CD4-positive, alpha-beta memory T cell (primary cell): ENCODE measurements at places on chromosomes 13 and 19.
A peak's percentile ranks its signal among the peaks of the same experiment; 100 is the strongest.

DNA sequence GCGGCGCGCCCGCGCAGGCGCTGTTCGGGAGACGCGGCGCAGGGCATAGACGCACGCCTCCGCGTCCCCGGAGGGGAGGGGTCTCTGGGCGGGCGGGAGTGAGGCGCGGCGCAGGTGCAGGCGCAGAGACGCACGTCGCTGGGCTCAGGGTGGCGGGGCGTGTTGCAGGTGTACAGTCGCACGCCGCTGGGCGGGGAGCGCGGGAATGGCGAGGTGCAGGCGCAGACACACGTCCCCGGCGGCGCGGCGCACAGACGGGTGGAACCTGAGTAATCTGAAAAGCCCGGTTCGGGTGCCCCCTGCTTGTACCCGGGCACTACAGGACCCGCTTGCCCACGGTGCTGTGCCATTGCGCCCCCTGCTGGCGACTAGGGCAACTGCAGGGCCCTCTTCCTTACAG, 44.7 kb downstream of the PLPP2 start:
- DNase-seq: no peak

DNA sequence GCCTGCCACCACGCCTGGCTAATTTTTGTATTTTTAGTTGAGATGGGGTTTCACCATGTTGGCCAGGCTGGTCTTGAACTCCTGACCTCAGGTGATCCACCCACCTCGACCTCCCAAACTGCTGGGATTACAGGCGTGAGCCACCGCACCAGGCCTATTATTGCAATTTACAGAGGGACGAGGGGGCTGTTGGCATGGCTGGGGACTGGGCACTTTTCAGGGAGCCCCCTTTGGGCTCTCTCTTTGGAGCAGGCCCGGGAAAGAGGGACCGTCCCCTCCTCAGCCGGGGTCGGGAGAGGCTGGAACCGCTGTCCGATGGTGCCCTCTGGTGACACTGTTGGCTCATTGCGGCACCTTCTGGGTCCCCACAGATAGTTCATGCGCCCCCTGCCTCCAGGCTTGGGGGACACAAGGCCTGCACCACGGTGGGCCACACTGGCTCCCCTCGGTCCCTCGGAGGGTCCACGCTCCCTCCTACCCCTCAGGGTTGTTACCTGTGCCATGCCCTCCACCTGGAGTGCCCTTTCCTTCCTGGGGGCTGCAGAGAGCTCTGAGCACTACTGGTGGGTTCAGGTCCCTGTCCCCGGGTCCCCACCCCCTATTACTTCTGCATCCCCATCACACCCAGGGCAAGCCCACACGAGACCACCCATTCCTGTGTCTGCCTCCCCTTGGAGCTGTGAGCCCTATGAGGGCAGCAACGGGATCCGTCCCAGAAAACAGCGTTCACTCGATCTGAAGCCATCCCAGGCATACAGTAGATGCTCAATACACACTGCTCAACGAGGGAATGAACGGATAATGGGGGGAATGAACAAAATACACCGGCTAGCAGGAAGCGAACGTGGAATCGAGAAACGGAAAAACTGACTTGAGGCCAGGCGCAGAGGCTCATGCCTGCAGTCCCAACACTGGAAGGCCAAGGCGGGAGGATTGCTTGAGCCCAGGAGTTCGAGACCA, 12.5 kb downstream of the FEM1A start:
- peak; percentile 55 for DNase-seq

DNA sequence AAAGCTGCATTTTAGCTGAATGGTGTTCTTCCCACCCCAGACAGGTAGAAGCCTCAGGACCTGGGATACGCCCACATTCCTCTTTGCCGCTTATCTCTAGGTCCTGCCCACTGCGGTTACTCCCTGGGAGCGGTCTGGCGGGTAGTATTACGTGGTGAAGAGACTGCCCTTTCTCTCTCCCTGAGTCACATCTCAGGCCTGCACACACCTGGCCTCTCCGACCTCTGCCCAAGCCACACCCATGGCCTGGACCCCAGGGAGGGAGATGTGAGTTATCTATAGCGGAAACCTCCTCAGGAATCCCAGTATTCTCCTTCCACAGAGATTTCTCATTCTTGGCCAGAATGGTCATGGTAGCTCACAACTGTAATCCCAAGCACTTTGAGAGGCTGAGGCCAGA, 17.3 kb downstream of the RHPN2 start:
- DNase-seq: no peak

DNA sequence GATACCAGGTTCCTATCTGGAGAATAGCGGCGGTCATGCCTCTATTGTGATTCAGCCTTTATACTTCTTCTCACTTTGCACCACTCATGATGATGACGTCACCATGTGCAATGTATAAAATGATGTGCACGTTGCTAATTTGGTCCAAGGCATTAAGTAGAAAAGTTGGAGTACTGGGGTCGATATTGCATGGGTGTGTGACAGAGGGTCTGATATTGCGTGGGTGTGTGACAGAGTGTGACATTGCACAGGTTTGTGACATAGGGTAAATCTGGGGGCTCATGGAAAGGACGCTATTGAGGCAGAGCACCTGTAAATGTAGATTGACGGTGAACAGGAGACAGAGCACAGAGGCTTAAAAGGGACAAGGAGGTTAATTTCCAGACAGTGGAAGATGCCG, 4.5 kb upstream of the VN1R4 start:
- DNase-seq: no peak

DNA sequence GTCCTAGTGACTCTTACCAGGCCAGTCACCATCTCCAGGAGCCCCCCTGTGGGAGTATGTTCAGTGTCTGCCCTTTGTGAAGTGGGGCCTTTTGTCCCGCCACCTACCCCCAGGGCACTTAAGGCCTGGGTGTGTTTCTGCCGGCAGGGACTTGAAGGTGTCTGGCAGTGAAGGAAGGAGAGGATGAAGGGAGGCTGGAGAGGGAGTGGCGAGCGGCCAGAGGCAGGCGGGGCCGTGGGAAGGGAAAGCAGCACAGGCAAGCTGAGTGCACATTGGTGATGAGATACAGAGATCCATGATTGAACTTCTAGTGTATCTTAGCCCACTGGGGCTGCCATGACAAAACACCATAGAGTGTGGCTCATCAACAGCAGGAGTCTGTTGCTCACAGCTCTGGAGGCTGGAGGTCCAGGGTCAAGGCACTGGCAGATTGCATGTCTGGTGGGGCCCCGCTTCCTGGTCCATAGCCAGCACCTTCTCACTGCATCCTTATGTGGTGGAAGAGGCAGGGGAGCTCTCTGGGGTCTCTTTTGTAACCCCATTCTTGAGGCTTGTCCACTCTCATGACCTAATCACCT, 17.5 kb downstream of the CUL4A start:
- DNase-seq: no peak

DNA sequence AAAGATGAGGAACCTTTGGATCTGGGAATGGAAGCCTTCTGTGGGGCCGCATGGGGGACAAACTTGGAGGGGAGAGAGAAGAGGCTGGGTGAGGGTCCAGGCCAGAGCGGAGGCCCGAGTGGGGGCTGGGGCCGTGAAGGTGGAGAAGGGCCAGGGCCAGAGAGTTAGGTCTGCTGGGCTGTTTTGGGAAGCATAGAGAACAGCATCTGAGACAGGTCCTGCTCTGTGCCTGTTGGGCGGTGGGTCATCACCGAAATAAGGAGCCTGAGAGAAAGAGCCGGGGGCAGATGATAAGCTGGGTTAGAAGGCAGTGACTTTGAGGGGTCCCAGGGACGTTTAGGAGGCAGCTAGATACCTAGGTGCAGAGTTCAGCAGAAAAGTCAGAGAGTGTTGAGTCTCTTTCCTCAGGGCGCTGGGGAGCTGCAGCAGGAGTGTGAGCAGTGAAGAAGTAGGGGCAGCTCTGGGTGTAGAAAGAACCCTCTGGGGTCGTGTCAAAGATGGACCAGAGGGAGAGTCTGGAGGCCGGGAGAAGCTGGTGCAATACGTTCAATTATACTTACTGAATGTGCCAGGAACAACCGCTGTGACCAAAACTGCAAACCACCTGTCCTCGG, 2.7 kb downstream of the SPACA6 start:
- no peak for DNase-seq

GRCh38 chr13:114124921-114125320, 7.5 kb downstream of the RASA3 start:
- DNase-seq: peak; percentile 74

DNA sequence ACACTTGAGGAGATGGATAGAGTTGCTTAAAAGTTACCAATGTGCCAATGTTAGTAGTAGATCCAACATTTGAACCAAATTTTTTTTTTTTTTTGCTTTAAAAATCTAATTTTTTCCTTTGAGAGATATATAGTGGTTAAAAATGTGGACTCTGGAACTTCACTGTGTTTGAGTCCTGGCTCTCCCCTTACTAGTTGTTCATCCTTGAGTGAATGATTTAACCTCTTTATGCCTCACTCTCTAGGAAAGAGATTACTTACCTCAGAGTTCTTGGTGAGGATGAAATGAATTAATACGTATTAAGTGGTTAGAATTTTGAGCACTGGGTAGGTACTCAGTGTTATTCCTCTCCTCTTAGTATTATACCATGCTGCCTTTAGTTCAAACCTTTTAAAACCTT, 24.3 kb downstream of the PDS5B start:
- DNase-seq: no peak

- no peak for DNase-seq
Observed at GRCh38 chr19:39009001-39009400, 23.3 kb downstream of the FBXO27 start.

DNA sequence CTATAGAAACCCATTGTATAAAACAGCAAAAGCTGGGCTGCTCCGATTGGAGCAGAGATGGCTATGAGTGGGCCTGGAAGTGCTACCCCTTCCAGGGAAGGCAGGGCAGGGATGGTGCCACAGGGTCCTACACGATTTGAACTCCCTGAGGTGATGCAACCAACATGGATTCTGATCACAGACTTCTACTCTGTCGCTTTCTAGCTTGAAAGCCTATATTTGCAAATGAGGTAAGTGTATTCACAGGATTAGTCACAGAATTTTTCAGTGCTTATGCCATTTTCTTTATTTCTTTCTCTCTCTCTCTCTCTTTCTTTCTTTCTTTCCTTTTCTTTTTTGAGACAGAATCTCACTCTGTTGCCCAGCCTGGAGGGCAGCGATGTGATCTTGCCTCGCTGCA, 179.0 kb downstream of the SPRY2 start:
- DNase-seq: no peak

DNA sequence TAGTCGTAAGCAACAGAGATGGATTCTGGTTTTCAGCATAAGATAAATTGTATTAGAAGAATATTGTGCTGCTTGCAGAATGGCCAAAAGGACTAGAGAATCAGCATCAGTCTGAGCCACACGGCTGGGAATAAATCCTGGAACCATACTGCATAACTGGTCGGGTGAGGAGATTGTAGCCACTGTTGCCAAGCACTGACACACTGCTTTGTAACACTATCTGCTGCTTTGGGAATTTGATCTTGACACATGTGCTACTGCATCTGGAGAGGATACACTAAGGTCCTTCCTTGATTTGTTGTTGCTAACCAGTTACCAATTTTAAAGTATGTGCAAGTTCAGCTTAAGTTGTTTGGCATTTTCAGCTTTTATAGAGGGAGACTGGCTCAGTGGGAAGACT, 1.9 kb downstream of the HNRNPA1L2 start:
- DNase-seq: no peak

- no peak for DNase-seq
Observed at GRCh38 chr13:39209731-39210531, 171.7 kb downstream of the NHLRC3 start.
